ENCODE measurements at places on chromosomes 7 and 10.

DNA sequence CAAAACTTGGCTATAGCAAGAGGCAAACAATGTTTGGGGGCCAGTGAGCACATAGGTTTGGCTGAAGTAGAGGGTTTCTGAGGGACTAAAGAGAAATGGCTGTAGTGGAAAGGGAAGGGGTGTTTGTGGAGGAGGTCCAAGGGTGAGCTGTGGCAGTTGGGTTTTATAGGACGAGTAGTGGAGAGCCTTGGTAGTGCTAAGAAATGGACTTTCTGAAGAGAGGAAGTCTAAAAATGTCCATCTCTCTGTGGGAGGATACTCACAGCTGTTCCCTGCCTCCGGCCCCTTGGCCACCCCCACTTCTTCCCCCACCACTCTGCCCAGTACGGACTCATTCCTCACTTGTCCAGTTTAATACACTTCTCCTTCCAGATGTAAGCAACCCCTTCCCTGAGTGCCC, 64.3 kb downstream of the ZNF22 start:
- no peak for DNase-seq

GRCh38 chr10:130065251-130065650, 45.4 kb downstream of the C10orf143 start:
- no peak for DNase-seq

- no peak for DNase-seq
Measured at GRCh38 chr7:92634924-92635519, 44.8 kb upstream of the FAM133B start.

DNA sequence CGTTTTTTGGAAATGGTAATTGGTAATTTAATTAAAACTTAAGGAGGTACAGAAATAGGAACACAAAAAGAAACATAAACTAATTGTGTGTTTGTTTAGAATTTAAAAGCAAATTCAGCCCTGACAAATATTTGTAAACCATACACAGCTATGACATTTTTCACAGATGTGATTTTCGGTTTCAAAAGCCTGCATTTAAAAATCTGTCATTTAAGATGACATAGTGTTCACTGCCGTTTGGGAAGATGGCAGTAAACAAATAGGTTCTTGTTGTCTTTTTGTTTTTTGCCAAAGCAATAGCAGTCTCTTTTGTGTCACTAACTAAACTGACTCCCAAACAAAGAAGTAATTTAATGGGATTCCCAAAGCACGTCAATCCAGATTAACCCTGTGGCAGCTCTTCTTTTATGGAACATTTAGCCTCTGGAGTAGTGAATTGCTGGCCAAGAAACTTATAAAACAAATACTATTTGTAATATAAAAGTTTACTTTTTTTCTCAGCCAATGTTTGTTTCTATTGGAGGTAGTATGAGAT, 697.6 kb downstream of the PHTF2 start:
- no peak for DNase-seq

DNA sequence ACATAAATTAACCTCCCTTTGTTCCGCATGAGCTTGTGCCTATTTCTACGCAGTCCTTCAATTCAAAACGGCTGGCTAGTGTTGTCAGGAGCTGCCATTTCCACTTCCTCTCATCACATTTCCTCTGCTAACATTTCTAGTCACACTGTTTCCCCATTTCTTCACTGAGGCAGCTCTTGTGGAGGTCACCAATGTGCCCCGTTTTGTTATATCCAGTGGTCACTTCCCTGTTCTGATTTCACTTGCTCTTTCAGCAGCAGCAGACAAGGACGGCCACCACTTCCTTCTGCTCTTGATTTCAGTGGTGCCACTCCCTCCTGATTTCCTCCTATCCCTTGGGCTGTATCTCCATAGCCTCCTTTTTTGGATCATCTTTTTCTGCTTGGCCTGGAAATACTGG, 64.8 kb upstream of the SEC61G start:
- DNase-seq, result no peak

DNA sequence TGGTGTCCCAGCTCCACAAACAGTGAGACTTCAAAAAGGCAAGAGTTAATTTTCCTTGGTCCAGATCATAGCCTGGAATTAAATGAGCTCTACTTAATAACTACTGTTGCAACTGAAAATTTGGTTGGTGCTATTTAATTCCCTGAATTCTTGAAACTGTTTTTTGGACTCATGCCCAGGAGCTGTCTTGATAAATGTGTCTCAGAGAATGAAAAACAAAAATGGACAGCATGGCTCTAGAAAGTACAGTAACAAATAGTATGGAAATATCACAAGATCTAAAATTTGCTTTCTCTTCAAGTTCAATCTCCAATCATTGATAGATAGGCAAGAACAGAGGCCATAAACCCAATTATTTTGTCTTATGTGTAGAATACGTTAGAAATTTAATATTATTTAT, 42.5 kb downstream of the CCDC71L start:
- DNase-seq, result no peak

DNA sequence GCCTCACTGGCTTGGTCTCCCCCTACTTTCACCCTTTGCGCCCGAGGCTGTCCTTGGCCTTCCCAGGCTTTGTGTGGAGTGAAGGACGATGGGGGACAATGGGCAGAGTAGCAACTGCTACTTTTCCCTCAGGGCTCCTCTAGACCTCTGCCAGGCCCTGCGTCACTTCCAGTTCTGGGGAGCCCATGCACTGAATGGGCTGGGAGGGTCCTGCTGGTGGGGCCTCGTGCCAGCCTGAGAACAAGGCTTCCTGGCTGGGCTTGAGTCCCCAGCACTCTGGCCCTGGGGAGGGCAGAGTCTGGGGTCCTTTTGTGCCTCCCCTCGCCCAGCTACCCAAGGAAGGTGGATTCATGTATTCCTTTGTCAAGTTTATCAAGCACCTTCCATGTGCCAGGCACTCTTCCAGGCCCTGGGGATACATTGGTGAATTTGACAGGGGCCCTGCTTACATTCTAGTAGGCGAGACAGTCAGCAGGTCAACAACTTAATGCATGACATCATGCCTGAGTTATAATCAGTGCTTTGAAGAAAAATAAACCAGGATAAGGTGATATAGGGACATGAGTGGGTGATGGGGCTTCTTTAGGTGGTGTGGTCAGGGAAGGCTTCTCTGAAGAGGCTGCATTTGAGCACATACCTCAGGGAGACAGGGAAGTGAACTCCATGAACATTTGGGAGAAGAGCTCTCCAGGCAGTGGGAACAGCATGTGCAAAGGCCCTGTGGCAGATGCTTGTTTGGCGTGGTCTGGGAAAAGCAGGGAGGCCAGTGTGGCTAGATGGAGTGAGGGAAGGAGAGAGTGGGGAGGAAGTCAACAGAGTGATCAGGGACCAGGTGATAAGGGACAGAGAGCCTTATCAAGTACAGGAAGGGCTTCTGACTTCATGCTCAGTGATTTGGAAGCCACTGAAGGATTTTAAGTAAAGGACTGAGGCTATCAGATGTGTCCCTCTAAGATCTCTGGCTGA, 14.1 kb downstream of the ZMIZ1 start:
- no peak for DNase-seq

GRCh38 chr7:34220506-34221185, 315.3 kb downstream of the BMPER start:
- no peak for DNase-seq

GRCh38 chr7:35258868-35259522, 5.1 kb upstream of the TBX20 start:
- DNase-seq, result no peak

GRCh38 chr10:23344241-23344841, at the start of gene C10orf67:
TSS of gene C10orf67 (minus strand) at chr10:23344797. CDS start at chr10:23344774, 23 bp downstream.
- no peak for DNase-seq

GRCh38 chr7:106219170-106219569, 65.6 kb downstream of the NAMPT start:
- no peak for DNase-seq

DNA sequence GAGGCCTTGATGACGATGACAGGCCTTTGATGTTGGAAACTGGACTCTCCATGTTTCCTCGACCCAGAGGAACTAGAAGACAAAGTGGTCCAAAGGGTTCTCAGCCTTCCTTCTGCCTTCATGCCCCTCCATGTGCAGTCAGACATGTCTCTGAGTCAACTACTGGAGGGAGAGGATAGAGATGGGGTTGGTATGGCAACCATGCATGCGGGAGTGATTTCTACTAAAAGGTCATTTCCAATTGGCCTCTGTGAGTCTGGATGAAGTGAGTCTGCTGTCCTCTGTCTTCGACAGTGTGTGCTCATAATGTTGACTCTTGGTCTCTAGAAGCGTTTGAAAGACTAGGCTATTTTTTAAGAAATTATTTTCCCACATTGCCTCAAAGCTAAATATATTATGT, 29.2 kb downstream of the STK17A start:
- DNase-seq, result no peak

DNA sequence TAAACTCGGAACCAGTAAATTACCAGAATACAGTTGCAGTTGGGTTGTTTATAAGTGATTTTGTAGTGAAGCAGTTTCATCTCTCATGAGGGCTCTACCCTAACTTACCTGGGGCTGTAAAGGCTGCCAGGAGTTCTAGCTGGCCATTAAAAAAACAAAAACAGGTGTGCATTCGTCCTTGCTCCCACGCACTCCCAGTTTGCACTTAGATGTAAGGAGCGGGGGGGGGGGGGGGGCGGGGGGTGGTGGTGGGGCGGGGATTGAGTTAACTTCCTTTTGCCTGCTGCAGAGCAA, 2.3 kb upstream of the PFKFB3 start:
- no peak for DNase-seq

DNA sequence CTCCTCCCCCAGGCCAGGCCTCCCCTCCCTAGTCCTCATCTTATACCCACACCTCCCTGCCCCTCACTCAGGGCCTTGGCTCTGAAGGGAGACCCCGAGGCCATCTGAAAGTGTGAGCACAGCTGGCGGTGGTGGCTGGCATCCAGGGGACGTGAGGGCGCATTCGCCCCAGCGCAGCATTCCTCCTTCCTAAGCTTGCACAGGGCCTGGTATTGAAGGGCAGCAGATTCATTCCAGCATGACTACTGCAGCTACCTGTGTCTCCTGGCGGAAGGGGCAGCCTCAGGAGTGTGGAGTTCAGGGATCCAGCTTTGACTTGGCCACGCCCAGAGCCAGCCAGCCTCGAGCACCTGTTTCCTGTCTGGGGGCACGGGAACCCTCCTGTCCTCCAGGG, 72.6 kb downstream of the PARP12 start:
- DNase-seq, result no peak

- DNase-seq, result peak; percentile 56
Measured at GRCh38 chr10:74825371-74826141, 844 bp upstream of the KAT6B start.
